ENCODE measurements at places on chromosomes 16 and 17. TPM values are rescaled to one million over a fixed set of nuclear protein-coding genes. Genes with fewer than 3 reads are reported as not detected.

Gene ZFP3
- not detected for total RNA-seq

DNA sequence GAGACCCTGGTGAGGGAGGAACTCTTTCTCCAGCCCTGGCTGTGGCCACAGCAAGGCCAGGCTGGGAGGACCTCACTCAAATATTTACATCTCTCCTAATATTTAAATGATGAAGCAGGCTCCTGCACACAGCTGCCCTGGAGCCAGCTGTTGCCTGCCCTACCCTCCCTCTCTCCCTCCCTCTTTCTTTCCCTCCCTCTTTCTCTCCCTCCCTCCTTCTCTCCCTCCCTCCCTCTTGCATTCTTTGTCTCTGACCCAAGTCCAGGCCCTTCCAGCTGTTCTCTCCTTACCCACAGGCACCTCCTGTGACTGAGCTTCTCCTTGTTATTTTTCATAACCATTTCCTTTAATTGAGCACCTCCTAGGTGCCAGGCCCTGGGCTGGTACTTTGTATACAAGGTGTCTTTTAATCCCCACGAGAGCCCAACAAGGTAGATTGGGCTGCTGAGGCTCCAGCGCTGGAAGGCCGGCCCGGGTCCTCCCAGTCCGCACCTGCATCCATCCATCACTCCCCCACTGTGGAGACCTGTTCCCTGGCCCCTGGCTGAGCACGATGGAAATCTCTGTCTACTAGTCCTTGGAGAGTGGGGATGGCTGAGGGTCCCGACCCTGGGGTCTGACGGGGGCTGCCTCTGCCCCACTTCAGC is 242.3 kb downstream of the SEC14L1 start:
- no peak for DNase-seq

Gene C1QL1
- total RNA-seq, result 1.2 TPM

Gene GLOD4
- 96.4 TPM for total RNA-seq

DNA sequence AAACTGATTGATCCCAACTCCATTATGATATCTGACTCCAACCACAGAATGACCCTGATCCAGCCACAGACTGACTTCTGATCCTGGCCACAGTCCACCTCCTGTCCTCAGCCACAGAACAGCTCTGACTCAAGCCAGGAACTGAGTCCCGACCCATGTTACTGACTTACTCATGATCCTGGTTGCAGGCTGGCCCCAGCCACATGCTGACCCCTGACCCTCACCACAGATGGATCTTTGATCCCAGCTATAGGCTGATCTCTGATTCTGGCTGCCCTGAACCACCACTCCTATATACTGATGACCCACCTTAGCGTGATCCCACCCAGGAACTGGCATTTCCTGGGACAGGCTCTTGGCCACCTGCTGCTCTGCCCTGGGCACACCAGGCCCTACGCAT is 32.2 kb upstream of the IL21R start:
- no peak for DNase-seq

- DNase-seq, result no peak
Observed at GRCh38 chr16:63530974-63531373, 1494.7 kb upstream of the CDH8 start.

Data from Daoy (cell line).